Activated CD4-positive, alpha-beta memory T cell treated with anti-CD3 and anti-CD28 coated beads for 36 hours (primary cell): ENCODE measurements at places on chromosomes 2 and 18.

DNA sequence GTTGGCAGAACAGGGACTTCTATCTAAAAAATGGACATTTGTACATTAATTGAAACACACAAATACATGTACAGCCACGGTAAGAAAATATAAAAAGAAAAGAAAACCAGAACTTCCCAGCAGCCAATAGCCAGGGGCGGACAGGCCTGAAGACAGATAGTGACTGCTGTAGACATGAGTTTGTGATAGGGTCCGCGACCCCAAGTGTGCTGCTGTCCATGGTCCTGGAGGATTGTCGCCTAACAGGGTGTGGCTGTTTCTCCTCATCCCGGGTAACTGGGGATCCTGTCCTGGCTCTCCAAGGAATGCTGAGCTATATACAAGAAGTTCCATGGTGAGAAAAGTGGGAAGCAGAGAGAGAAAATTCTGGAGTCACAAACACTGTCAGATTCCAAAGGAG is 266.5 kb upstream of the SALL3 start:
- no peak for DNase-seq

DNA sequence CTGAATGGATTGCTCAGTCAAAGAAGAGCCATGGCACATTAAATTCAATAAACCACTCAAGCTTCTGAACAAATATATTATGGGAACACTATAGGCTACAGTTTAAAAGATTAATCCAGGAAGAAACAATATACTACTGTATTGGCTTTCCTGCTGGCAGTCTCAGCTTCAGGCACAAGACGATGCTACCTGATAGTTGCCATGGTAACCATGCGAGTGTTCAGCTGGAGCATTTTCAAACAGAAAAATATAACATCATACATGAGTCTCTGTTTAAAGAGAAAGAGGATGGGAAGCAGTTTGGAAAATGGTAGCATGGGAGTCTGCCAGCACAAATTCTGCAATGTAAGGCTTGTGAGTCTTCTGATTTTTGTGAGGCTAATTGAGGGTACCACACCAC is 65.9 kb upstream of the CPO start:
- DNase-seq = no peak

DNA sequence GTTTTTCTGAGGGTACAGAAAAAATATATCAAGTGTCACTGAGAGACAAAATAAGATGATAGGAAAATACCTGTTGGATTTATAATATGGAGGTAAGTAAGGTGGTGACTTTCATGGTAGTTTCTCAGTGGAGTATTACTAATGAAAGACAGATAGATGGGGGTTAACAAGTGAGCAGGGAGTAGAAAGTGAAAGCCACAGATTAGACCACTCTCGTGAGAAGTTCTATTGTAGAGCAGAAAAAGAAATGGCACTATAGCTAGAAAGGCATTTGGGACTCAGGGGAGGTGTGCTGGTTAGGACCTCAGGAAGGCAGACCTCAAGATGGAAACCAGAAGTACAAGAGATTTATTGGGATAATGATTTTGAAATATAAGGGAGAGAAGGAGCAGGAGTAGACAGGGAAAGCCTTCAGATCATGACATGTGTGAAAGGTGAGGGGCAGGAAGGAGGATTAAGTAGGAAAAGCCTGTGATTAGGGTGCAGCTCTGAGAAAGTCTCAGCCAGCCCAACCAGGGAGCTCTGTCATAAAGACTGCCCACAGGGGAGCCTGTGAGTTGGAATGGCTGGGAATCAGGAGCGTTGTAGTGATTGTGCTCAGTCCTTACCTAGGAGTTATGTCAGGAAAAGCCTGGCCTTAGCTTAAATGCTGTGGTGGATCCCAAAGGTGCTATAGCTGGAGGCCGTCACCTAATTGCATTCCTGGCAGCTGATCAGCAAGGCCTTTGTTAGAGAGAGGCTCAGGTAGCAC is 198.1 kb downstream of the IKZF2 start:
- no peak for DNase-seq

DNA sequence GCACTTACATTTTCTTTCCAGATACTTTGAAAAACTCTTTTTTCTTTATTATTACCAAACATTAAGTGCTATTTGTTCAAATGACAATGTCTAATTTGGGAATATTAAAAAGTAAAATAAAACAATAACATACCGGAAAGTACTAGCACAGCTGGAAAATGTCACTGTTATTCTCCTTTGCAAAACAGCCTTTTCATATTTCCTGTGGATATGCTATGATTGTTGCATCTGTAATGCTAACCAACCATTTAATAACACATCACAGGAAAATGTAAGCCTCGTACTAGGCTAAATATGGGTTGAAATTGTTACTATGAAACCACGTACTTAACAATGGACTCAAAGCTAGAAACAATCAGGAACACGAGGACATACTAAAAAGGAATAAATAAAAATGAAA is 298.1 kb downstream of the CBLN2 start:
- DNase-seq = no peak

- no peak for DNase-seq
These were observed 58.8 kb upstream of the ANKRD44 start for GRCh38 chr2:197369228-197369932.

- peak; percentile 25 for DNase-seq
These were observed 216.7 kb upstream of the STON1 start for GRCh38 chr2:48313036-48313877.

DNA sequence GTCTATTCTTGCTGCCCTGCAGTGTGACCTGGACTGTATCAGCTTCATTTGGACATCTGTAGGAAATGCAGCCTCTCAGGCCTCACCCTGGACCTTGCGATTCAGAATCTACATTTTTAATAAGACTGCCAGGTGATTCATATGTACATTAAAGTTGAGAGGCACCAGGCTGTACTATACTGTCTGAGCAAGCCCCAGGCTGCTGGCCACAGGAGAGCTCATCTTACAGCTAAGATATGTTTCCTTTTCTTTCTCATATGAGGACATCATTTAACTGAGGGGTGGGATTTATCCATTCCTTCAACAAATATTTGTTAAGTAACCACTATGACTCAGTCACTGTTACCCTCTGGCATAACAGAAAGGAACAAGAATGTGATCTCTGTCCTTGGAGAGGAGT is 78.2 kb upstream of the GCFC2 start:
- DNase-seq = no peak

- no peak for DNase-seq
These were observed 43.8 kb downstream of the AGFG1 start for GRCh38 chr2:227515742-227516141.

DNA sequence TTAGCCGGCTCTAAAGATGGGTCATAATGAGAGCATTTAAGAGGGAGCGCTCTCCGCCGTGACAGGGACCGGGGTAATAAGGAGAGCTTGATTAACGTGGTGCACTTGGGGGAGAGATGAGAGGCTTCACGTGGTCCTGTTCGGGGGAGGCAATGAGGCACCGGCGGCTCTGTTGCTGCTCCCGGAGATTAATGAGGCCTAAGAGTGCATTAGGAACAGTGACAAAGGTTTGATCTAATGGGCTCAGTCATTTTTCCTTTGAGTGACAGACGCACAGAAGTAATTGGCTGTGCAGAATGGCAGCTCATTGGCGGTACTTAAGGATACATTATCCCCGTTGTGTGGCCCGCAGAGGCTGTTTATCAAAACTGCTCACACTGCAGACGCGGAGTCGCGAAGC is 250.7 kb downstream of the GBX2 start:
- DNase-seq = no peak

DNA sequence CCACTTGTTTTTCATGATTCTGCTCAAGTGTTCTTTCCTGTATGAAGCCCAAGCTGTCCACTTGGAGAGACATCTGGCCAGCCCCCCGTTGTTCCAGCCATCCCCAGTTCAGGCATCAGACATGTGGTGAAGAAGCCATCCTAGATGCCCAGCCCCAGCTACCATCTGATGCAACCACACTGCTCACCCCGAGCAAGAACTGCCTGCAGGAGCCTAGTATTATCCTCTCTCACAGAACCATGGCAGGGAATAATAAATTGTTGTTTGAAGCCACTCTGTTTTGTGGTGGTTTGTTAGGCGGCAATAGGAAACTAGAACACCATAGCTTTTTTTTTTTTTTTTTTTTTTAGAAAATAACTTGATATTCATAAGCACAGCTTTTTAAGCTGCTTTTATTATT is 19.5 kb upstream of the DARS1 start:
- DNase-seq = no peak
